Activated CD4-positive, alpha-beta T cell treated with anti-CD3 and anti-CD28 coated beads, Interleukin-2, amount 50 U/mL, for 1 hour (primary cell): ENCODE measurements at places on chromosomes 6 and 20.

DNA sequence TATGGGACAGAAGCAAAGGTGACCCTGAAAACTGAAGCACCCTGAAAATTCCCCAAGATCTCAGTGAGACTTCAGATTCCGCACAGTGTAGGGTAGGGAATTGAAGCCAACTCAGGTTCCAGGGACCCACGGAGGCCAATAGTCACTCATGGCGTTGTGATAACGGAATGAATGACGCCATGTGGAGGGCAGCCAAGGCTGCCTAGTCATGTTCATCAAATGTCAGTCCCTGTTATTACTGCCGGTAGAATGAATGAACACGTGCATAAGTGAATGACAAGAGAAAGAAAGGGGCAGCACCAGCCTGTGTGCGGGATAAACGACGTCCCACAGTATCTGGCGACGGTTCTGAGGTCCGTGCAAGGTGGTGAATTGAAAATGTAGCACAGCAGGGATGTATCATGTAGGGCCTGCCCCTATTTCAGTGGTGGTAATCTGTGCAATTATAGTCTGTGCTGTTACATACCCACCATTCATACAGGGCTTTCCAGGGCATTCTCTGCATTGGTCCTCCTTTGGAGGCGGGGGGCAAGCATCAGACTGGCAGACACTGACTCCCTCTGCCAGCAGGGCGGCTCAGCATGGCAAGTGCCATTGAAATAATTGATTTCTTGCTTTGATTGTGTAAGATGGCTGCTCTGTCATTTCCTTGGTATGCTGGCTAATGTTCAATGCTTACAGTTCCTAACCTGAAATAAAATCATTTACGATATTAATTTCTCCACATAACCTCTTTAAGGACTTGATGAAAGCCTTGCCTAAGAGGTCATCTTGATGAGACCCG, 386.9 kb downstream of the CDH4 start:
- DNase-seq, result no peak

DNA sequence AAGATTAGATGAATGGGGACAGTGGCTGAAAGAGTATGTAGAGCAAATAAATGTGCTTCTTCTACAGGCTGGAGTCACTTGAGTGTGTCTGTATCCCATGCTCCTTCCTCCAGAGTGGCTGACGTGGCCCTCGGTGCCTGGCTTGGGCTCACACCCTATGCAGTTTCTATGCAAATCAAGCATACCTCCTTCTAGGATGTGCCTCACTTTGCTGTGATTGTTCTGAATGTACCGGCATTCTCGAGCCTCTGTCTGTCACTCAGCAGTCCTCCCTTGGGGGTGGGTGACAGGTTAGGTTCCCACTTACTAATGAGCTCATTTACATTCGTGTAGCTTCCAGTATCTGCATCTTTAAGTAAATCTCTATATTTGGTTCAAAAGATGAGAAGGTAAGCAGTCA, 55.1 kb upstream of the HDDC2 start:
- DNase-seq, result no peak

DNA sequence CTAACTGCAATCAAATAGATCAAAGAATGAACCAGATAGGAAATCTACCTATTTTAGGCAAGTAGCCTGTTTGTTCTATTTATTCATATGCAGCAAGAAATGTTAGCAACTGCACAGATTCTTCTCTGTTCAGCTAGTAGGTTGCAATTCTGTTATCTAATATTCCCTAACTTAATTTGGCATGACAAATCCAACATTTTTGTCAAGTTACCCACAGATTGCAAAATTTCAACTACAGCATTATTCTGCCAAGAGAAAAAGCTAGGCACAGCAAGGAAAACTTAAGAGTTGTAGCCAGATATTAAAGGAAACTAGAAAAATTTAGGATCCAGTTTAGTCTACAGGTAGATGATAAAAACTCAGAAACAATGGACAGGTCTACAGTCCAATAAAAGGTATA, 104.4 kb upstream of the SYNCRIP start:
- no peak for DNase-seq

DNA sequence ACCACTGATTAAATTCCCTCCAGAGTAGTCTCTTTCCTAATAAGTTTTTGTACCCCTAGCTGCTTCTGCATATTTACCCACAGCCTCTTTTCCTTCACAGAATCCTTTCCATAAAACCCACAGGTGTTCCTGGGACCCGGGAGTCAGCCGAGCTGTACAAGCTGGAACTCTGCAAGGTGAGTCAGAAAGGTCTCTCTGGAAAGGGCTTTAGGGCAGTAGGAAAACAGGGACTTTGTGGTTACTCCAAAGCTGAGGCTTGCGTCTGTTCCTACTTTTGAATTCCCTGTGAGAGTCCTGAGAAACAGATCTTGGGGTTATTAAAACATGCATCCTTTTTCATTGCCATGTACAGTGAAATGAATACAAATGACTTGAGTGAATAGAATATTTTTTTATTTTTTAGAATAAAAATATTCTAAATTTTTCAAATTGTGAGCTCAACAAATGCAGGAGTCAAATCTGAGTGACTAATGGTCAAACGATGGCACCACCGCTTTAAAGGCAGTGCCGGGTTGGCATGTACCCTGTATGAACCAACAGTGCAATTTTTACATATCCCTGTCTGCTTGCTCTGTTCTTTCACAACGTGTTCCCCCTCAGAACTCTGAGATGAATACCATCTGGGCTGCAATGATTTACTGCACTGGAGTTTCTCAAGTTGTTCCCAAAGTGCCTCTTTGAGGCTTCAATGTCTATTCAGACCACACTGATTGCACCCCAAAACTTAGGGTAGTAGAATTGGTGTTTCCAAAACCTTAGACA, 78.4 kb downstream of the GFRAL start:
- no peak for DNase-seq

DNA sequence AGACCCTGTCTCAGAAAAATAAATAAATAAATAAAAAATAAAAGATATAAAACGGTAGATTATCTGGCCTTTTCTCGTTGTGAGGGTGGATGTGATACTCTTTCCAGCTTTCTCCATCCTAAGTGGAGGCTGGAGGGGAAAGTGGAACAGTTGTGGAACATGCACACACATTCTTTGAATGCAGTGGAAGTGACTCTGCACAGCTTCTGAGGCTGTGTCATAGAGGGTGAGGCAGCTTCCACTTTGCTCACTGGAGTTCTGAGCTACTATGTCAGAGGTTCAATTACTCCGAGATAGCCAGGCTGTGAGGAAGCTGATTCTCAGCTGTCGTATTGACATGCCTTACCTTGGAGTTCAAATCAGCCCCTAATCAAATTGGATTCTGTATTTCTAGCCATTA, 82.2 kb downstream of the CHMP4B start:
- no peak for DNase-seq

GRCh38 chr6:90368601-90369000, 72.0 kb upstream of the BACH2 start:
- no peak for DNase-seq

GRCh38 chr6:138909511-138909910, 78.5 kb downstream of the REPS1 start:
- no peak for DNase-seq

GRCh38 chr20:12595841-12596240, 412.9 kb upstream of the SPTLC3 start:
- no peak for DNase-seq

DNA sequence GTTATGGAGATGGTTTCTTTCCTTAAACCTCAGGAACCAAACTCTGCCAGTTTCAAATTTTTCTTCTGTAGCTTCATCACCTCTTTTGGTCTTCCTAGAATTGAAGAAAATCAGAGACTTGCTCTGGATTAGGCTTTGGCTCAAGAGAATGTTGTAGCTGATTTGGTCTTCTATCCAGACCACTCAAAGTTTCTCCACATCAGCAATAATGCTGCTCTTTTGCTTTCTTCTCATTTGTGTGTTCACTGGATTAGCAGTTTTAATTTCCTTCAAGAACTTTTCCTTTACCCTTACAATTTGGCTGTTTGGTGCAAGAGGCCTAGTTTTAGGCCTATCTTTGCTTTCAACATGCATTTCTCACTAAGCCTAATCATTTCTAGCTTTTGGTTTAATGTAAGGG, 78.1 kb upstream of the PLCB4 start:
- DNase-seq, result no peak

- DNase-seq, result no peak
Observed at GRCh38 chr6:45026003-45026516, 302.1 kb upstream of the RUNX2 start.

DNA sequence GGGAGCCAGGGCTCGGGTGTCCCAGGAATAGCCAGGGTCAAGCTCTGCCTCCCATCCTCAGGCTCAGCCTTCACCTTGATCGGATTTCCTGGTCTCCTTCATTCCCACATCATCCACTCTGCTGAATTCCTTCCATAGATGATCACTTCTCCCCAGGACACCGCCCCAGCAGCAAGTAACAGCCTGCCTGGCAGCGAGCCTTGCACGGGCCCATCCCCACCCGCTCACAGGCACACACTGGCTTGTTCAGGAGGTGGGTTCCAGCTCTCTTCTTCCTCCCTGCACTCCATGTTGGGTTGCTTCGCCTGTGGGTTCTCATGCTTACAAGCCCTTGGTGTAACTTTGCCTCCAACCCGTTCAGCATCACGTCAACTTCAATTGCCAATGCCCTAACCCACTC, 113.0 kb upstream of the IYD start:
- no peak for DNase-seq
